ENCODE measurements at places on chromosomes 16 and 17.

DNA sequence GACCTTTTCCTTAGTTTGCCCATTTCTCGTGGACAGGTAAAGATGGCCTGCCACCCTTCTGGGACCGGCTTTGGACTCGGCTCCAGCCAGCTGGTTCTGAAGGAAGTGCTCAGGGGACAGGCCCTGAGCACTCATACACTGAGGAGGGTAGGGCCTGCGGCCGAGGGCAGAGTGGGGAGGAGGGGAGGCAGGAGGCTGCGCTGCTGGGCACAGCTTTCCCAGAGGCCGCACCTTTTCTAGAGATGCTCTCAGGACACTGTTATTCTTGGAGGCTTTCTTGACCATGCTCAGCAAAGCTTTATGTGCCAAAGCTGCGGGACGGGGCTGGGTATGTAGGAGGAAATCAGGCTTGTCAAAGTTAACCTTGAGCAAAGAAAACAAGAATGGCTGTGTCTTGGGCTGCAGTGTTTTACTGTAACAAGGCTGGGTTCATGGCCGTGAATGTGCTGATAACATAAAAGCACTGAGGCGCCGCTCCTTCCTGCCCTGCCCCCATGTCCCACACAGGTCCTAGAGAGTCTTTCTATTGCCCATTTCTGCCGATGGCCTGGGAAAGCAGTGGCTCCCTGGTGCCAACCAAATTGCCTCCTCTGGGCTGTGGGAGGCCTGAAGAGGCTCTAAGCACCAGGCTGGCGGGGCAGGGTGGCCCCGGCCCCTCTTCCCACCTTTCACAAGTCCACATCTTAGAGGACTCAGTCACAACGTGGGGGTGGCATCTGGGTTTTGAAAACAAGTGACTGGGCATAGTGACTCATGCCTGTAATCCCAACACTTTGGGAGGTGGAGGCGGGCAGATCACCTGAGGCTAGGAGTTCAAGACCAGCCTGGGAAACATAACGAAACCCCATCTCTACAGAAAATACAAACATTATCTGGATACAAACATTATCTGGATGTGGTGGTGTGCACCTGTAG is 22.3 kb upstream of the TIMP2 start:
- peak; percentile 71 for DNase-seq

GRCh38 chr16:49745311-49745747 is 110.6 kb downstream of the ZNF423 start:
- DNase-seq, result no peak

- DNase-seq, result no peak
Measured at GRCh38 chr17:78211032-78211431, 3.0 kb upstream of the BIRC5 start.

DNA sequence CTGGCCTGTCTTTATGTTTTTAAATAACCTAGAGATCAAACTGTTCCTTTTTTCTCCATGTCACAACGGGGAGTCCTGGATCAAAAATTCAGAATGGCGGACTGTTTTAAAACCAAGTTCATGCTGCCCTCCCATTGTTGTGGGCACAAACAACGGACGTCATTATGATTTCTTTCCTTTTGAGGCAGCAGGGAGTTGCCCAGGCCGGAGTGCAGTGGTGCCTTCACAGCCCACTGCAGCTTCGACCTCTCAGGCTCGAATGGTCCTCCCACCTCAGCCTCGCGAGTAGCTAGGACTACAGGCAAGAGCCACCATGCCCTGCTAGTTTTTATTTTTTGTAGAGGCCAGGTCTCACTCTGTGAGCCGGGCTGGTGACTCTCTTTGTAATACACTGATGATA is 26.5 kb downstream of the NDE1 start:
- DNase-seq, result no peak

GRCh38 chr17:7064261-7064660 is 15.8 kb downstream of the CLEC10A start:
- no peak for DNase-seq

GRCh38 chr17:79930877-79931816 is 91.9 kb upstream of the CBX4 start:
- DNase-seq, result peak; percentile 44

DNA sequence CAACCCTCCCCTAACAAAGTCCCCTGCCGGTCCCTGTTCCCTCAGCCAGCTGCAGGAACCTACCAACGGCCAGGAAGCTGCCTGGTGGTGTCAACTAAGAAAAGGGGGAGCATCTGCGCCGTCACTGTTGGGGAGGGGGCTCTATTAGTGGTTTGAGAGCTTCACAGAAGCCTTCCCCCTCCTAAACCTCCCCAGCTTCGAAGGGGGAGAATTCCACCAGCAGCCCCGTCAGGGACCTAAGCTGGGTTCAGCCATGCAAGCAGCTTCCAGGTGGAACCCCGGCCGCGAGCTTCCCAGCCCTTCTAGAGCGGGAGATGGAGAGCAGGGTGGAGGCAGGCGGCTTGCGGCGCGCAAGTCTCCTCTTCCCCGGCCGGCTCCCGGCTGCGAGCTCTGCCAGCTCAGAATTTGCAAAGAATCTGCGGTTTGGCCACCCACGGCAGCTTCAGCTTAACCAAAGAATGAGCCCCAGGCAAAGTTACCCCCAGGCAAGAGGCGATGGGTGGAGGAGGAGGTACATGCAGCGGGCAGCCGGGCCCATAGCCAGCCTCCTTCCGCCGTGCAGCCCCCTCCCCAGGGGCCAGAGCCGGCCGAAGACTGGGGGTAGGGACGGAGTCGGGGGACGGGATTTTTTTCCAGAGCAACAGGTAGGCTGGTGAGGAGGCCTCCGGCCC is 33.7 kb downstream of the DDX19A start:
- DNase-seq, result peak; percentile 64

DNA sequence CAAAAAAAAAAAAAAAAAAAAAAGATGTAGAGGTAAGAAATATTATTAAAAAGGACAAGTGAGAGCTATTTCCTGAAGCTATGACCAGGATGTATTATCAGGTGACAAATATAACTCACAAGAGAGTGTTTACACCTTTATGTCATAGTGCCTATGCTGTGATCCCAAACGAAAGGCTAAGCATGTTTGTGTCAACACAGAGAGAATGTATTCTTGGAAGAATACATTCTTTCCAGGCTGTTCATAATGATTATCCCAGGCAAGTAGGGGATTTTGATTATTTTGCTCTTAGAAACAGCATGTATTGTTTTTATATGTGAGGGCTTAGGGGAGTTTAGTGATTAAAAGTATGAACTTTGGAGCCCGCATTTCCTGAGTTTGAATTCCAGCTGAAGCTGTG is 175.0 kb downstream of the SPECC1 start:
- no peak for DNase-seq

- no peak for DNase-seq
Measured at GRCh38 chr17:2086306-2086705, 31.4 kb downstream of the HIC1 start.

DNA sequence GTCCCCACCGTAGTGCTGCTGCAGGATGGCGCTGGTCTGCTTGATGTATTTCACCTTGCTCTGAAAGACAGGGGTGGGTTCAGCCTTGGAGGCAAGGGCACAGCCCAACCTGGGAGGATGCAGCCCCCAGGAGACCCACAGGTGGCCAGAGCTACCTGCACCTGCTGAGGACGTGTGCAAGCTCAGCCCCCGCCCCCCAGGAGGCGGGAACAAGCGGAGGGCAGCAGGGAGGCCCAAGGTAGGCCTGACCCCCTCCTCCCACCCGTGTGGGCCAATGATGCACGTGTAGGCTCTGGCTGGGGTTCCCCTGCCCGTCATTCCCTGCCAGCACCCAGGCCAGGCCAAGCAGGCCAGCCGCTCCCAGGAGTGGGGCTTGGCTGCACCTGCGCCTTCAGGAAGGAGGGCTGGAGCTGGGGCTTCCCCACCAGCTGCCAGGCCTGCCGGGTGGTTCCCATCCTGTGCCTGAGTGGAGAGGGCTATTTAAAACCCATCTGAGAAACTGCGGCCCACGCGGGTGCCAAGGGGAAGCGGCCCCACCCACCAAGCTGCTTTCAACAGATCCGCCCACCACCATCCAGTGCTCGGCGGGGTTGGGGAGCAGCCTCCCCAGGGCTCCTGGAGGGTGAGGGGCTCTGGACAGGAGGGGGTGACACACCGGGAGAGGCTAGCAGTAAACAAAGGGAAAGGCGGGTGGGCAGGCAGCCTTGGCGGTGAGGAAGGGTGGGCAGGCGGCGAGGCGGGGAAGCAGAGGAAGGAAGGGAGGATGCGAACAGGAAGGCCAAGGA is 3.8 kb downstream of the NTHL1 start:
- no peak for DNase-seq

- DNase-seq, result no peak
Measured at GRCh38 chr17:61233991-61234750, 165.5 kb upstream of the TBX2 start.

DNA sequence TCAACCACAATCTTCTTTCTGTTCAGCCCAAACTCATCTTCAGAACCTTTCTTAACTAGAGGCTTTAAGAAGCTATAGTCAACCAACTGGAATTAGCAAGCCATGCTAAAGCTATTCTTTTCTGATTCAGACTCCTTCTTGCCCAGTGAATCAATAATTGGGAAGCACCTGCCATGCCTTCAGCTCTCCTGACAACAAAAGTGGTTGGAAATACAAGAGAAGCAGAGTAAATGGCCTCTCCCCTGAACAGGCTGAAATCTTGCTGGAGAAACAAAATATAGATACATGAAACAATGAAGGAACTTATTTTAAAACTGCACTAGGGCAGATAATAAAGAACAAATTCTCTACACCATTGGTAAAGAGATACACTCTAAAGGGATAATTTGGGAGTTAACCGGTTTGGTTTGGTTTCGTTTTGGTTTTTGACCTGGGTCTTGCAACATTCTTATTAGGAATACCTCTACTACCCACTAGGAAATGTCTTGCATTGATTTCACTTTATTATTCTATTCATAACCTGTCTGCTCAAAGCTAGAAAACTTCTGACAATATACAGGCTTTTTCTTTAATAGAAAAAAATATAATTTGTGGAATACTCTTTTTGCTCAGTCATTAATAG is 173.6 kb upstream of the DYNLRB2 start:
- no peak for DNase-seq

DNA sequence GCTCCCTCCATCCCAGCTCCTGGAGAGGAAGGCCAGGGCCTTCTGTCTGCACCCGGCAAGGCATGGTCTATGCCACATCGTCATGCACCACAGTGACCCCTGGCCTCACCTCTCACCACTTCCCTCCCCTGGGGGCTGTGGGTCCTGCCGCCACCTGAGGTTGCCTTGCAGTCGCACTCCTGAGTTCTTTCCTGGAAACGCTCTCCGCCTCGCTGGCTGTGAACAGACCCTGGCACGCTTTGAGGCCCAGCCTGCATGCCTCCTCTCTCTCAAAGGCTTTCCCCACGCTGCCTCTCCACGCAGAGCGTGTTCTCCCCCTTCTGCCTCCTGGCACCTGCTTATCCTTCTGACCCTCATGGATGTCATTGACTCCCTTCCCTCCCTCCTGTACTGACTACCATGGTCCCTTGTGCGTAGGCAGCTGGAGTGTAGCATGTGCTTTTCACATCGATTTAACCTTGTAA is 45.4 kb downstream of the SEC14L1 start:
- no peak for DNase-seq

- no peak for DNase-seq
Measured at GRCh38 chr17:17924131-17924856, 47.9 kb downstream of the TOM1L2 start.

DNA sequence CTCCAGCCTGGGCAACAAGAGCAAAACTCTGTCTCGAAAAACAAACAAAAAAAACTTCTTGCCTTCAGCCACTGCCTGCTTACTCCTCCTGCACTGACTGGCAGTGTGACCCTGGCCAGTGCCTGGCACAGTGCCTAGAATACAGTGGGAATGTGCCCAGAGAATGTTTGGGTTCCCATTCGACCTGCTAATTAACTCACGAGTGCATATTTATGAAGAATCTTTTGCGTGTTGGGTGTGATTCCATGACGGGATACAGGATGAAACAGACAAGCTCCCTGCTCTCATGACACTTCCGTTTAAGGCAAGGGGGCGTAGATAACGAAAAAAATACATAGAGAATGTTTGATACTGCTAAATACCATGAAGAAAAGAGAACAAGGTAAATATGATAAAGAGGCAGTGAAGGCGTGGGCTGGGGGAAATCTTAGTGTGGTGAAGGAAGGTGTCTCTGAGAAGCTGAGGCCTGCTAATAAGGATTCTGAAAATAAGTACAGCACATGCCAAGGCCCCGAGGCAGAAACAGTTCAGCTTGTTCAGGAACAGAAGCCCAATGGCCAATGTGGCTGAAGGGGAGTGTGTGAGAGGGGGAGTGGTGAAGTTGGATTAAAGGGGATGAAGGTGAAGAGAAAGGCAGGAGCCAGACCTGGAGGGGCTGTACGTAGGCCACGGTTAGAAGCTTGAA is 4.3 kb downstream of the ABI3 start:
- no peak for DNase-seq

- peak; percentile 51 for DNase-seq
Measured at GRCh38 chr17:82257473-82257872, 16.0 kb downstream of the CSNK1D start.

GRCh38 chr16:56986361-56986760 is 3.0 kb upstream of the NLRC5 start:
- no peak for DNase-seq

DNA sequence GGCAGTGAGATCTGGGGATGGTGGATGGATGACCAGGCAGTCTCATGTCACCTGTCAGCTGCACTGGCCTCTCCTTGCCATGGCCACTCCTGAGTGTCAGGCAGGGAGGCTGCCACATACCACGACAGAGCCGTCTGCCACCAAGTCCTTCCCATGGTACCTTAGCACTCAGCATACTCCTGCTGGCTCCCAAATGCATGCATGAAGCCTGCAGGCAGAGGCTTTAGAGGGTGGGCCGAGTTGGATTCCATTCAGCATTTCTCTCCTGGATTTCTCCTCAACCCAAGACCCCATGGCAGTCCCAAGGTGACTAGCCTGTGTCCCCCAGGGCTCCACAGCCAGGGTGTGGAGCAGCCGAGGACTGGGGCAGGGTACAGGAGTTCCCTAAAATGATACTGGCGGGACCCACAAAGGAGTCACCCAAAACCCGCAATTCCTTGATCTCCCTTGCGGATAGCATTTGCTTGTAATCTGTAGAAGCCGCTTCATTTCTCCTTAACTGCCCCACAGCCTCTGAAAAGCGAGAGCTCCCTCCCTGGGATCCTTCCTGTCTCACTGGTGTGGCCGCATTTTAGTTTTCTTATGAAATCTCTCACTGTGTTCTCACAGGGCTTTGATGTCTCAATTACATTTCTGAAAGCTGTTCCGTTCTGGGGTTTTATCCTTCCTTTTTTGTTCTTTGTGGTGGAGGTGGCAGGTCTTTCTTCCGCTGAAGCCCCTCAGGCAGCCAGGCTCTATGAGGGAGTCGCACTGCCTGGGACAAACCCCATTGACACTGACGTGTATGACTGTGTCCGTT is 141.4 kb downstream of the SOCS1 start:
- DNase-seq, result peak; percentile 30

DNA sequence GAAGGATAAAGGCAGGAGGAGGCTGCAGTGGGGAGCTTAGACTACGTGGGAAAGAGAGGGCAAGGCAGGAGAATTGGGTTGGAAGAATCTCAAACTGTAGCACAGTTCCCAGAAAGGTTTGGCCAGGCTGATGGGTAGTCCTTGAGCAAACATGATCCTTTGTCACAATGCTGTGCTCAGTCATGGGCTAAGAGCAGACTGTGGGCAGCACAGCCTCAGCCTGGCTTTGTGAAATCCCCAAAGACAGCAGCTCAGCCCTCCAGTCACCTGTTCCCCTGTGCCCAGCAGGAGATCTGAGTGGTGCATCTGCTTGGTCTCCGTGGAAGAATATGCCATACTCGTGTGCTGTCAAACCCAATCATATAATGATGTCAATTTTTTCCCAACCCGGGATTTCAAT is 10.6 kb upstream of the ENGASE start:
- DNase-seq, result no peak
